Transverse colon (tissue), 4 donors: ENCODE measurements at places on chromosomes 6 and 20.

- no peak for DNase-seq
These were observed 332 bp downstream of the GRIK2 start for GRCh38 chr6:101393829-101394251.

GRCh38 chr20:51199920-51200319 is 177.0 kb upstream of the KCNG1 start:
- DNase-seq = no peak

DNA sequence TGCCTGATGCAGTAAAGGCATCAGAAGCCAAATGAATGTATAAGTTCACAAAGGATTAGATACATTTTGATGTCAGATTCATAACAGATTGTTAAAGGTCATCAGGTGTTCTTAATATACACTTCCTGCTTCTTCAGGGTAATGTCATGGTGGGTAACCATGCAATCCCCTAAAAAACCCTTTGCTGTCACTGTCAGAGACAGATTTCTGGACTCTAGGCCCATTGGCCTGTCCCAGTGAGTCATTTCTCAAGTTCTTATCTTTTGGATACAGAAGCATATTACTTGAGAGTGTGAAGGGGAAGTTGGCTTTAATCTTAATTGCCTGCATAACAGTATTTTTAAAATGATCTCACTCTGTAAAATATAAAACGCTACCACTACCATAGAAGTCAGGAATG is 895.6 kb upstream of the MAP3K7 start:
- DNase-seq = no peak

GRCh38 chr6:127945434-127946097 is 44.7 kb upstream of the THEMIS start:
- no peak for DNase-seq

DNA sequence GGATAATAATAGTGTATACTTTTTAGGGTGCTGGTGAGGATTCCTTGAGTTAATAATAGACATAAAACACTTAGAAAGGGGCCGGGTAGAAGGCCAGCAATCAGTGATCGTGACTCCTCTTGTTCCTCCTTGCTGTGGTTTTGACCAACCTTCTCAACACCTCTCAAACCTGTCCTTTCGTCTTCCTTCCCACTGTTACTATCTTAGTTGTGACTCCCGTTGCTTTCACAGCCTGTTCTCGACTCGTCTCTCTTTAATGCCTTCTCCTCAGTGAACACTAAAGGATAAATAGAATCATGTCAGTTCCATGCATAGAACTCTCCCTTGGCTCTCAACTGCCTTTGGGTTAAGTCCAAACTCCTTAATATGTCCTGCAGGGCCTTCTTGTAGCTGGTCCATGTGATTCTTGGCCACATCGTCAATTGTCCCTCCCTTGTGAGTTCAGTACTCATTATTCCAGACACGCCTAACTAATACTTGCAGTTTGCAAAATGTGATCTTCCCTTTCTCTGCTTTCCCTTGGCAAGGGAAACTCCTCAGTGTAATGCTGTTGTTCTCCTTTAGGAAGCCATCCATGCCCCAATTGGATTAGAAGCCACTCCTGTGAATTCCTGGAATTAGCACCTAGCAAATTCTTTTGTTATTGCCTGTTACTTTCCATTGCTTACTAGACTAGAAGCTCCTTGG is 164.9 kb downstream of the UTRN start:
- no peak for DNase-seq

DNA sequence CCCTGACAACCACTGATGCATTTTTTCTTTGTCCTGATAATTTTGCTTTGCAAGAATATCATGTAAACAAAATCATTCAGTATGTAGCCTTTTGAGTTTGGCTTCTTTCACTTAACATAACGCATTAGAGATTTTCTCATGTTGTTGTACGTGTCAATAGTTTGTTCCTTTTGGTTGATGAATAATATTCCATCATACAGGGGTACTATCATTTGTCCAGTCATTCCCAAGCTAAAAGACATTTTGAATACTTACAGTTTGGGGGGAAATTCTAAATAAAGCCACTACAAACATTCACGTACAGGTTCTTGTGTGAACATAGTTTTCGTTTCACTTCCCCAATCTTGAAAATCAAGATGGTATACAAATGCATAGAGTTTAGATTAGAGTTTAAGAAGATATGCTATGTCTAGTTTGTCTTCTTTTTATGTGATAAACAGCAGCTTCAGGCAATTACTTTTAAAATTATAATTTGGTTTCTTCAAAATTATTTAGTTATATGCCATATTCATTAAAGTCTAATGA is 5.2 kb downstream of the HAO1 start:
- no peak for DNase-seq
